ENCODE measurements at places on chromosomes 12 and 14.

DNA sequence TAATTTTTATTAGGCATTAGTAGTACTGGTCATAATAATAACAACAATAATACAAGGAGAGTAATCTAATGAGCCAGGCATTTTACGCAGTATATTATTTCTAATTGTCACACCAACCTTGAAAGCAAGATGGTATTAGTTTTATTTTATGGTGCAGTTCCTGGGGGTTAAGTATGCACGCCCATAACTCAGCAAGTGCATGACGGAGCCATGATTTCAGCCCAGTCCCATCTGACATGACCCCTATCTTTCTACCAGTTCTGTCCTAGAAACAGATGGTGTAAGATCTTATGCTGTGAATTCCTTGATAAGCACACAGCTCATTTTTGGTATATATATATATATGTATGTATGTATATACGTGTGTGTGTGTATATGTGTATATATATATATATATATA is 106.0 kb downstream of the AEBP2 start:
- no peak for DNase-seq

- no peak for DNase-seq
Observed at GRCh38 chr12:101455685-101456084, 19.5 kb upstream of the SPIC start.

- DNase-seq: no peak
Observed at GRCh38 chr12:130053651-130054069, 108.6 kb upstream of the FZD10 start.

DNA sequence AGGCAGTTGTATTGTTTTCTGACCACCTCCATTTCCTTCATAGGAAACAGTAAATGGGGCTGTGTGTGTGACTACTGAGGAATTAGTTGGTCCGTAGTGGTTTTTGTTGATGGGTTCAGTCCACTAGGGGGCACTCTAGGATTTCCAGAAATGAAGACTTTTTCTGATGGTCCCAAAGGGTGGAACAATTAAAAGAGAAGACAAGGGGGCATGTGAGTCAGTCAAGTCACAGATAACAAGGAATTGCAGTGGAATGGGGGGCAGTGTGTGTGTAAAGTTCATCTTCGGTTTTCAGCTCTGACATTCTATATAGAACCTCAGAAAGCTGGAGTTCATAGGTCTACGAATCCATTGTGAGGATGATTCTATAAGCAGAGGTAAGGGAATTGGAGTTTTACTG is 186.6 kb upstream of the OR4E1 start:
- DNase-seq: no peak

- no peak for DNase-seq
Observed at GRCh38 chr14:64026600-64026999, 173.8 kb downstream of the SYNE2 start.

DNA sequence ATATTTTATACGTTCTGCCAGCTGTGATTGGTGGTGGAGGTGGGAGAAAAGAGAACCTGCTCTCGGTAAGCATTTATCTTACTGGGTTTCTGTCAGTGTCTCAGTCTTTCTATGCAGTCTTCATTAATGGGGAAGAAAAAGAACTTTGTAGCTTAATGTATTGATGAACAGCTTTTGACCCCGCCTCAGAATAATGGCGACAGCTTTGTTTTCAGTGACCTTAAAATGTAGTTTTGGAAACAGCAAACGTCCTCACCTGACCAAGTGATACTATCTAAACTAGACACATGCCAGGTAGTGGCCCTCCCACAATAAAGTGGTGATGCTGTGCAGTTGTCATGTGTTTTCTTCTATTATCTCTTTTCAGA is 1.4 kb downstream of the DACT1 start:
- DNase-seq: no peak

GRCh38 chr12:9992296-9992695 is 6.6 kb downstream of the CLEC1B start:
- DNase-seq: no peak

DNA sequence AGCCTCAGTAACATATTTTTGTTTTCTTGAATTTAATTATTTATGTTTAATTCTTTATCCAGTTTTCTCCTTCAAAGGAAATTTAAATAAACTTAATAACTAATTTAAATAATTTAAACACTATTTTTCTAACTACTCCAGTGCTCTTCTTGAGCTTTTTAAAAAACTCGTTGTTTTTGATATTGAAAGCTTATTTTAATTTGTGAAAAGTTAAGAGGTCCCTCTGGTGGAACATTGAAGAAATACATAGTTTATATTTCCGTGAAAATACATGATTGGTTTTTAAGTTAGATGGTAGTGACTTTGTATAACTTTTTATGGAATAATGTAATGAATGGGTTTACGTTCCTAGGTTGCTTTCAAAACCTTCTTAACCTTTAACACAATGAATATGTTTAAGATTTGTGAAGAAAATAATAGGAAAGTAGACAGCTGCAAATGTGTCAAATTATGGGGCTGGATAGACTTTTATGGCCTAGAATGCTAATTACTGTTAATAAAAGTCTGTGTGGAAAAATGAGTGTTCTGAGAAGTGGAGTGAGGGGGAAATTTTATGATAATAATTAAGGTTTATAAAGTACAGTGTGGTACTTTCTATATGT is 45.9 kb upstream of the MSRB3 start:
- DNase-seq: no peak

Measured in glomerular endothelial cell (primary cell).